CD4-positive, alpha-beta T cell (primary cell): ENCODE measurements at places on chromosomes 2 and 18. TPM values are rescaled to one million over a fixed set of nuclear protein-coding genes. Genes with fewer than 3 reads are reported as not detected.

DNA sequence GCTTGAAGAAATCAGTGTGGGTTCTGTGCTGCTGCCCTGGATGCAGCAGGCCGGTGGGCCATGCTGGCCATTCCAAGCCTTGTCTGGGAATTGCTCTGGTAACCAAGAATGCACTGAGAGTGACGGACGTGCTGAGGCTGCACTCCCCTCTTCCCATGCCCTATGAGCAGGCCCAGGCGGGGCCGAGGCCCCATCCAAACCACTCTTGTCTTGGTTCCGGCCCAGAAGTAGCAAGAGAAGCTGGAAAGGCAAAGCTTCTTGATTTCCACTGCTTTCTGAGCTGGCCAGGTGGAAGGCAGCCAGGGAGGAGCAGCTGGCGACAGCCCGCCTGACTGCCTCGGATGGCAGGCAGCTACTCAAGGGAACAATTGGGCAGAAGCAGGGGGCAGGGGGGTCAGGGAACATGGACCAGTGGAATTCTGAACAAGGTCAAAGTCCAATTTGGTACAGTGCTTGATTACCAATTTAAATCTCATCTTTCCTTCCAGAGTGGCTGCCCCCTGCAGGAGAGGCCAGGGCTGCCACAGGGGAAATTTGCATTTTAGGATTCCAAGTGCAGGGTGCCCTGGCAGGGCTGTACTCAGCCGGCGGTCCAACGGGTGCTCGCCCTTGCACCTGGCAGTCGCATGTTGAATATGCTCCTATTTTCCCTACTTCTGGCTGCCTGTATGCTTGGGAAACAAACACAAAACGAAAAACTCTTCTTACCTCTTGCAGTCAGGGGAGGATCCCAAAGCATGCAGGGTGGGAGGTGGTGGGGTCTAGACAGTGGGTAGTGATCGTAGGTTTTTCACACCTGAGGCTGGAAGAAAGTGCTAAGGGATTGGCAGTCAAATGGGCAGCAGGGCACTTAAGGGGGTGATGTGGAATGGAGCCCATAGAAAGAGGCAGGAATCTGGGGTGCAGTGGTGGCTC is 67.3 kb downstream of the LIPG start:
- H3K4me3 ChIP-seq = no peak overlapping the region
- no peaks in the 10 kb centered on the region for H3K36me3 ChIP-seq
- H3K27ac ChIP-seq = no peak overlapping the region
- DNase-seq = no peak
- no peaks in the 10 kb centered on the region for H3K27me3 ChIP-seq
- no peaks in the 10 kb centered on the region for H3K4me1 ChIP-seq

The CABYR gene
- 0.75 TPM for total RNA-seq

DNA sequence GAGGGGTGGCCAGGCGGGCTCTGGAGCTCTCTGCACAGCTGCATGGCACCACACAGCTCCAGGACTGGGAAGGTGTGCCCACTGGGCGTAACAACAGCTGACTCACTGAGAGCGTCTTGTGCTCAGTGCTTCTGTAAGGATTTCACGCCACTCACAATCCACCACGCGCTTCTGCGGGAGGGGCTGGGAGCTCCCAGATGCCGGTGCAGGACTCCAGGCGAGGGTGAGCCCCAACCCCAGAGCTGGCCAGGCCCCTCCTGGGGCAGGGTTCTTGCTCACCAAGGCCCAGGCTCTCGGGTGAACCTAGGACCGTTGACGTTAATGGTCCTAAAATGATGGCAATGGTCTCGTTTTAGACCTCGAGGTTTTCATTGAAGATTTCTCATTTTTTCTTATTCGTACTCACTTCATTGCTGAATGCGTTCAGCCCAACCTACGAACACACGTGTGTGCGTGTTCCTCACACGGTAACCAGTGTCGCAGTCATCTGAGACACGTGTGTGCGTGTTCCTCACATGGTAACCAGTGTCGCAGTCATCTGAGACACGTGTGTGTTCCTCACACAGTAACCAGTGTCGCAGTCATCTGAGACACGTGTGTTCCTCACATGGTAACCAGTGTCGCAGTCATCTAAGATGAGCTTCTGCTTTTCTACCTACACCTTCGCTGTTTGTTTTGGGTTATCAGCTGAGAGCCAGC is 38.4 kb upstream of the ZNF236 start:
- H3K27ac ChIP-seq = no peak overlapping the region
- DNase-seq = no peak
- no peak overlapping the region for H3K4me3 ChIP-seq
- H3K36me3 ChIP-seq = no peaks in the 10 kb centered on the region

GRCh38 chr2:66127656-66128055 is 307.3 kb upstream of the MEIS1 start:
- H3K27ac ChIP-seq = no peak overlapping the region
- H3K27me3 ChIP-seq = no peaks in the 10 kb centered on the region
- no peaks in the 10 kb centered on the region for H3K36me3 ChIP-seq

- no peak overlapping the region for H3K27ac ChIP-seq
- no peak overlapping the region for H3K4me3 ChIP-seq
- no peak for DNase-seq
- no peaks in the 10 kb centered on the region for H3K4me1 ChIP-seq
Observed at GRCh38 chr2:71460595-71461303, 7.4 kb downstream of the DYSF start.

- DNase-seq = no peak
- no peaks in the 10 kb centered on the region for H3K36me3 ChIP-seq
- H3K27ac ChIP-seq = no peak overlapping the region
- no peaks in the 10 kb centered on the region for H3K4me1 ChIP-seq
- no peak overlapping the region for H3K4me3 ChIP-seq
Observed at GRCh38 chr2:100767224-100767653, 52.7 kb upstream of the NPAS2 start.

DNA sequence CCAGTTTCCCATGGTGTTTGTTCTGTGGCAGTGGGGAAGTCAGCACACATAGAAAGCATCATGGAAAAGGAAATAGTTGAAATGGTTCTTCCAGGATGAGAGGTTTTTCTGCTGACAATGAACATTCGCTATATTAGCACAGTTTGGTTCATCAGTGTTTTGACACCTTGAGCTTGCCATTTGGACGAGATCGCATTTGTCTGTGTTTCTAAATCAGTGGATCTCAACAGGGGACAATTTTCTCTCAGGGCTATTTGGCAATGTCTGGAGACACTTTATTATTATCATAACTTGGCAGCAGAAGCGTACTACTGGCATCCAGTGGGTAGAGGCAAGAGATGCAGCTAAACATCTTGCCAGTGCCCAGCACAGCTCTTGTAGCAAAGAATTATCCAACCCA is 74.6 kb downstream of the CD8B2 start:
- H3K36me3 ChIP-seq = no peaks in the 10 kb centered on the region
- H3K4me3 ChIP-seq = no peak overlapping the region
- no peaks in the 10 kb centered on the region for H3K4me1 ChIP-seq
- no peaks in the 10 kb centered on the region for H3K27me3 ChIP-seq
- no peak overlapping the region for H3K27ac ChIP-seq

The AUP1 gene
- 162 TPM for total RNA-seq

DNA sequence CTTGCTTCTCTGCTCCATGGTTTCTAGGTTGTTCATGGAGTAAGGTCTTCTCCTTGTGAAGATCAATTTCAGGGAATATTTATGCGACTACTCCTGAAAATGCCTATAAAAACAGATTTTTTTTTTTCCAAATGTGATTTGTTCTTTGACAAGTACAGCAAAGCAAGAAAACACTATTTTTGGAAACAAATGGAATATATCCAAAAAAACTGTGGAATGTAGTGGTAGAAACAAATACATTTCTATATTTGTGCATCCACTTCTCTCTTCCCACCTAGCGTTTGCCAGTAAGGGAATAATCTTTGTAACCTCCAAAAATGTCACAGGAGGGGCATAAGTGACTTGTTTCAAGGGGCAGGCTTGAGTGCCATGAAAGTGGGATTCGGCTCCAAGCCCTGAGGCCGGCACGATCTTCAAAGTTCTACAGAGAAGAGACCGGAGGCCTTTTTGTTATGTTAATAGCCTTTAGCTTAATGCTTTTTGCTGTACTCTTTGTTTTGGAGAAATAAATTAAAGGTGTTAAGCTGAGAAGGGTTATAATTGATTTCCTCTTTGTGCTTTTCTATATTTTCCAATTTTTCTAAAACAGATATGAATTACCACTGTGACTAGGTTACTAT is 200.6 kb downstream of the NRP2 start:
- no peaks in the 10 kb centered on the region for H3K36me3 ChIP-seq
- H3K4me1 ChIP-seq = peaks cover 3% of the 10 kb centered on the region
- no peak for DNase-seq
- H3K4me3 ChIP-seq = no peak overlapping the region
- H3K27ac ChIP-seq = no peak overlapping the region

DNA sequence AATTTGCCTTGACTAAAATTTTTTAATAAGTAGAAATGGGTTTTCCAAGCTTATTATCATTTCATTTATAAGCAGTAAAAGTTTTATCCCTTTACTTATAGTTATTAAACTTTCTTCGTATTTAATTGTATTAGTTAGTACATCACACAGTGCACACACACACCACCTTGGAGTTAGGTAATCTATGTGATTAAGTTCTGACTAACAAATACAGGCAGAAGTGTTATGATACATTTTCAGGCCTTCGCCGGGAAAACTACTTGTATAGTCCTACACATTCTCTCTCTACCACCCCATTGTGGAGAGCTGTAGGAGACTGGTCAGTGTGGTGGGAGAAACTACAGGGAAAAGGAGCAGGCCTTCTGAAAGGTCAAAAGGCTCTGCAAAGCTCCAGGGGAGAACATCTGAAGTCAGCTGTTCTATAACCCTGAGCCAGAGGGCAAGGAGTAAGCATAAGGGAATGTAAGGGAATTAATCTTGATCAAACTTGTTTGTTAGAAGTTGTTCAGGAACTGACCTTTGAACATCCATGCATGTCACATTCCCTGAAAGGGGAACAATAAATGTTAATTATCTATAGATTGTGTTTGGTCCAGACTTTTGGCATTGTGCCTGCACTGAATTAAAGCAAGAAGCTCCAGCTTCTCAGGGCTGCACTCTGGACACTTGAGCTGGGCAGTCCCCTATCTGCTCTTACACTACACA is 231.7 kb downstream of the FSIP2 start:
- H3K4me3 ChIP-seq = no peak overlapping the region
- DNase-seq = no peak
- no peaks in the 10 kb centered on the region for H3K4me1 ChIP-seq
- H3K36me3 ChIP-seq = no peaks in the 10 kb centered on the region
- H3K27ac ChIP-seq = no peak overlapping the region

GRCh38 chr18:50719471-50720324 is 100.1 kb downstream of the MRO start:
- no peak for DNase-seq
- H3K36me3 ChIP-seq = no peaks in the 10 kb centered on the region
- H3K4me1 ChIP-seq = no peaks in the 10 kb centered on the region
- no peaks in the 10 kb centered on the region for H3K27me3 ChIP-seq

- H3K36me3 ChIP-seq = peaks cover 43% of the 10 kb centered on the region
- no peak overlapping the region for H3K27ac ChIP-seq
- peaks cover 3% of the 10 kb centered on the region for H3K4me1 ChIP-seq
- no peak for DNase-seq
Observed at GRCh38 chr18:79931475-79931874, 20.0 kb downstream of the SLC66A2 start.

DNA sequence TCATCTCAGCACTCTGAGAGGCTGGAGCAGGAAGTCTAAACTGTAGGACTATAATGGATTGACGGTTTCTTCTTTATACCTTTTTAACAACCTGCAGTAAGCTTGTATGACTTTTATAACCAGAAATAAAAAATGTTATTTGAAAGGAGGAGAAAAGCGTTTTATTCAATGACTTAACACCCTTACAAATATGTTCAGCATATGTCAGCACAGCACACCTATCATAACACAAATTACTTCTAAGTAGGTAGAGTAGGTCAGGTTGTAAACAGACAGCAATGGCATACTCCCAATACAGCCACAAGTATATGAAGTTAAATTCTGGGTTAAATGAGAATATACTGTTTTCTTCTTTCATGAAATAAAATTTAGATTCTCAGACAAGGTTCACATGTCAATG is 16.1 kb downstream of the RAB1A start:
- H3K36me3 ChIP-seq = peaks cover 8% of the 10 kb centered on the region
- H3K27me3 ChIP-seq = no peaks in the 10 kb centered on the region
- H3K27ac ChIP-seq = no peak overlapping the region
- H3K4me3 ChIP-seq = no peak overlapping the region
- no peak for DNase-seq

The HTR2B gene
- total RNA-seq = 0.14 TPM

DNA sequence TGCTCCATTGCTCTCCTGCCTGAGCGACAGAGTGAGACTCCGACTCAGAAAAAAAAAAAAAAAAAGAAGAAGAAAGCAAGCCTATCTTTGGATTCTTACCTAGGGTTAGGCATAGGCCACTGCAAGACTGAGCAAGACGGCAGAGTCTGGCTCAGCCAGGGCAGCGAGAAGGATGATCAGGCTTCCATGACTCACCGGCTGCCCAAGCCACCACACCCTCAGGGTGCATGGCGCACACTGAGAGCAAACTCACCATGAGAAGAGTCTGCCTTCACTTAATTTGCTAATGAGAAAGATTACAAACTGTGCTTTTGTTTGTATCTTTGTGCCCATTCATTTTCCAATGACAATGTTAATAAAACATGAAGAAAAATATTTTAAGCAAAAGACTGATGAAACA is 8.2 kb downstream of the FAM110C start:
- H3K27me3 ChIP-seq = no peaks in the 10 kb centered on the region
- no peak for DNase-seq
- peaks cover 21% of the 10 kb centered on the region for H3K4me1 ChIP-seq
- H3K4me3 ChIP-seq = no peak overlapping the region

- no peaks in the 10 kb centered on the region for H3K36me3 ChIP-seq
- H3K4me1 ChIP-seq = no peaks in the 10 kb centered on the region
- H3K4me3 ChIP-seq = no peak overlapping the region
- H3K27ac ChIP-seq = no peak overlapping the region
- DNase-seq = no peak
- H3K27me3 ChIP-seq = no peaks in the 10 kb centered on the region
Observed at GRCh38 chr2:137968477-137969417, 4.5 kb downstream of the HNMT start.

The SGO2 gene
- 0.74 TPM for total RNA-seq

GRCh38 chr2:65364986-65365733 is 67.2 kb downstream of the SPRED2 start:
- no peaks in the 10 kb centered on the region for H3K27me3 ChIP-seq
- no peaks in the 10 kb centered on the region for H3K36me3 ChIP-seq
- H3K4me1 ChIP-seq = no peaks in the 10 kb centered on the region
- DNase-seq = no peak
- H3K27ac ChIP-seq = no peak overlapping the region
